Activated T-helper 1 cell treated with Interleukin-2 at 50 U/mL for 16 hours (primary cell): ENCODE measurements at places on chromosomes 1 and 21.

- no peak for DNase-seq
These were observed 215.7 kb upstream of the FGGY start for GRCh38 chr1:59081181-59081580.

- DNase-seq: no peak
These were observed 4.9 kb downstream of the GBP1 start for GRCh38 chr1:89060091-89060490.

DNA sequence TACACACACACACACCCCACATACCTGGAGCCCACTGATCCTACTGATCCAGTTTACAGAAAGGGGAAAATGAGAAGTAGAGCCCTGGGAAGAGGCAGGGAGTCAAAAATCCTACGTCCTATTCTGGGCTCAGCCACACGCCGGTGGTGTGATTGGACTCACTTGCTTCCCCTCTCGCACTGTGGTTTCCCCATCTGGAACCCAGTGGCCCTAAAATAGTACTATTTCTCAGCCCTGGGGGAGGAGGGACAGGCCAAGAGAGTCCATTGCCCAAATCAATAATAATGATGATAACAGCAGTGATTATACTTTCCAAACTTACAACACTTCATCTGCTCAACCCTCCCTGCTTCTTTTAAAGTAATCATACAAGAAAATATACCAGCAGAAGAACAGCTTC lies 2.9 kb upstream of the PIGR start:
- no peak for DNase-seq

DNA sequence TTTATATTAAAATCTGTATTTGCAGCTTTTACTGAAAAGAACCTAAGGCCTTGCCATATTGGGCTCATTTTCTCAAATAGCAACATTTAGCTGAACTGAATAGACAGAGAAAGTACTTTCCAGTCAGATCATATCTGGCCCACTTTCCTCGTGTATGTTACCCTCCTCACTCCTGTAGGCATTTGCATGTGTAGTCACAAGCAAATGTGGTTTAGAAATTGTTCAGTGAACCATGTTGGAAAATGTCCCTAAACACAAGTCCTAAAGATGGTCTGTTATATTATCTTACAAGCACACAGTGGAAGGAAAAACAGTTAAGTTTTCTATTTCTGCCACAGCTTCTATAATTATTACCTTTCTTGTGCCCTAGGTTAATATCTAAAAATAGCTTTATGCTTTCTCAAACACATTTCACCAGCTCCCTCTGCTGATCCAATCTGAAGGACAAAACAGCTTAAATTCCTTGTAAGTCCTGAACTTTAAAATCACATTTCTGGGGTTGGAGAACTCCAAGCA lies 606 bp upstream of the FMO4 start:
- no peak for DNase-seq

DNA sequence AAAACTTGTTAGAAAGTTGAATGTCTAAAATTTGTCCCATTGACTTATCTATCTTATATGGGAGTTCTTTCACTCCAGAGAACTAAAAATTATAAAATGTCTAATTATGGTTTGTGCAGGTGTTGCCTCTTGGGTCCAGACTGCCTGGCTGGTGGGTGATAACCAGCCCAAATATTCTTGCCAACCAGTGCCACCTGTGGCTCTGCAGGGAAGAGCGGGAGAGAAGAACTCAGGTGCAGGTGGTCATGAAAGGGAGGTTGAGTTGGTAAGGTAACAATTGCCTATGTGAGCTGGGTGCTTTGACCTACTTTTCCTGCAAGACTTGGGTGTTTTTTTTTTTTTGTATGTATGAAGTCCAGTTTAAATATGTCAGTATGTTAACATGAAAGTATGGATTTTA lies 10.2 kb downstream of the RPS6KC1 start:
- DNase-seq: no peak

GRCh38 chr1:157894613-157895165 lies 53.1 kb upstream of the CD5L start:
- no peak for DNase-seq

GRCh38 chr1:53104289-53104913 lies 38.0 kb downstream of the SLC1A7 start:
- no peak for DNase-seq

GRCh38 chr1:51517361-51518032 lies 1.6 kb downstream of the EPS15 start:
- DNase-seq: no peak

DNA sequence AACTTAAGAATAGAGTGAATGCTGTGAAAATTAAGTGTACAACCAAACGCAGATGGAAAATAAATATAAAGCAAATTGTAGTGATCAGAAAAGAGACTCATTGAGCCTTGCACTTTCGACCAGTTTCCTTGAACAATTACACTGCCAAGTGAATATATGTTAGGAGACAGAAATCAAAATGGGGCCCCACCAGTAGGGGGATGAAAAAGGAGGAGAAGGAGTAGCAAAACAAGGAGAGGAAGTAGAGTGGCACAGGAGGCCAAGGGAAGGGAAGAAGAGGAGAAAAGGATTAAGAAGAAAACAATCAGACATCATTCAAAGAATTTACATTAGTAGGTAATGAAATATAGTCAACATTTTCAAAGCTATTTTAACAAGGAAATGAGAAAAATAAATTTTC lies 1770.6 kb downstream of the PLA2G4A start:
- DNase-seq: no peak

DNA sequence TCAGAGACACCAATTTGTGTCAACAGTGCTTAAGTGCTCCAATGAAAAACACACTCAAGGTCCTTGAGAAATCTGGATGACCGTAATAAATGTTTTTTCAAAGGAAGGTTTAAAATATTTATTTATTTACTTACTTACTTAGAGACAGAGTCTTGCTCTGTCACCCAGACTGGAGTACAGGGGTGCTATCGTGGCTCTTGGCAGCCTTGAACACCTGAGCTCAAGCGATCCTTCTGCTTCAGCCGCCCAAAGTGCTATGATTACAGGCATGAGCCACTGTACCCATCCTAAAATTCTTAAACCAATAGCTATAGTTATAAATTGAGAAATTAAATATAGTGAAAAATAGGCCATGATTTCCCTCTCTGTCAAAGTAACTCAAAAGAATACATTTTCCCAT lies 17.3 kb upstream of the ERICH3 start:
- no peak for DNase-seq

DNA sequence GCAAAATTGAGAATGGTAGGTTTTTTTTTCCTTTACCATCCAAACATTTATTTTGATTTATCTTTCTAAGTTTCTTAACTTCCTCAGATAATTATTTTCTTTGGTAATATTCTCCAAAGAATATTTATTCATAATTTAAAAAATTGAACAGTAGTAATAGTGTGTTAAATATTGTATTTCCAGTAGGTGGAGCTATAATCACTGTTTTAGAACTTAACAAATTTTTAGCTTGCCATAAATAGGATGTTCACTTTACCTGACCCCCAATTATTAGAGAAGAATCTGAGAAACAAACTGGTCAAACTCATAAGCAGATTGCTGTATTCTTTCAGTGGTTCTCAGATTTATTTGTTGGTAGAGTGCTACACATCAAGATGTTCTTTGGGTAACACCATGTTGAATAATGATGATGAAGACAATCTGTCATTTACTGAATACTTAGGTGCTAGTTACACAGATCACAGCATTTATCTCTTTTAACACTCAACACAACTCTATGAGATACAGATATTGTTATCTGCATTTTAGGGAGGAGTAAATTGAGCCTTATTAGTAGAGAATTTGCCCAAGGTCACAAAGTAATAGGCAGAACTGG lies 82.4 kb upstream of the GPR88 start:
- no peak for DNase-seq

GRCh38 chr1:52190500-52191252 lies 48.8 kb downstream of the ZFYVE9 start:
- no peak for DNase-seq

DNA sequence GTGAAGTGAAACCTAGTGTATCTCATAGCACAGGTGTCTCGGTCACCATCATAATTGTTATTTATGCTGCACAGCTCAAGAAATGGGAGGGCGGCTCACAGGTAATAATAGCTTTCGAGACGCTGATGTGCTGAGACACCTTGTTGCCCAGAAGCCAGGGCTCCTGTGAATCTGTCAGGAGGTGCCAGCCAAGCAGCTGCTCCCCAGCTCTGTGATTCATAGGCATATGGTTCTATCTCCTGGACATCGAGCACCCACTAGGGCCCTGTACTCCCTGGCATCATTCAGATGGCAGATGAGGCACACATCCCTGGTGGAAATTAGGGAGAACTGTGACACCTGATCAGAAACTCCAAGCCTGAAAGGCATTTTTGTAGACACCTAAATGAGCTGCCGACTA lies 53.5 kb downstream of the SYT6 start:
- no peak for DNase-seq

GRCh38 chr1:21258331-21259134 lies 31.7 kb downstream of the ECE1 start:
- no peak for DNase-seq

GRCh38 chr1:109644670-109645069 lies 11.2 kb upstream of the GSTM4 start:
- no peak for DNase-seq

- no peak for DNase-seq
These were observed 123.6 kb downstream of the PEX14 start for GRCh38 chr1:10598389-10598702.

DNA sequence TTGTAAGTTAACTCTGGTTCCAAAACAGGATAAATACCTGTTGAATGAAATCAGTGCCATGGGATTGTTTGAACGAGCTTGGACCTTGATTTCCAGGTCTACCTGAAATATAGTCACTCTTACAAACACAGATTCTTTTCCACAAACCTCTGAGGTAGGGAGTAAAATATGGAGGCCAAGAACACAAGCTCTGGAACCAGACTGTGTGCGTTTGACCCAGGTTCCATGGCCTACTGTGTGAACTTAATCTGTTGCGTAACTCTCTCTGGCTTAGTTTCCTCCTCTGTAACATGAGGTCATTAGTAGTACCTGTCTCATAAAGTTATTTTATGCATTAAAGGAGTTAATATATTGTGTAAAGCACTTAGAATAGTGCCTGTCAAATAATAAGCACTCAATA lies 25.1 kb downstream of the DENND2D start:
- DNase-seq: no peak

DNA sequence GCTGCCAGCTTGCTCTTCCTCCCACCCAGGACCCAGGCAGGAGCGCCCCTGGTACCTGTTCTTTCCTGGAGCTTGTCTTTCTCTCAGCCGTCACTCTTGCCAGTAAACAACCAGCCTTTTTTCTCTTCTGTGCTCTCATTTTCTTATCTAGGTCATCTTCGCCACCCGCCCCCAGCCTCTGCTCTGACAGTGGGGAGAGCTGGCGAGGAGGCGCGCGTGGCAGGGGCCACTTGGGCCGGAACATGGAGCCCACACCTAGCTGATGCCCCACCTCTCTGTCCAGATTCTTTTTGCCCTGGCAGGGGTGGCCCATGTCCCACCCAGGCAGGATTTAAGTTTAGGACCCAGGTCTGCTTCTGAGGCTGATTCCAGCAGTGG lies 32.3 kb downstream of the PROK1 start:
- DNase-seq: no peak

- no peak for DNase-seq
These were observed 698 bp upstream of the UCK2 start for GRCh38 chr1:165826565-165827267.

GRCh38 chr1:209398313-209398991 lies 185.1 kb upstream of the CAMK1G start:
- DNase-seq: no peak

- no peak for DNase-seq
These were observed 17.6 kb downstream of the FAM177B start for GRCh38 chr1:222754366-222755139.

GRCh38 chr1:33099290-33100118 lies 18.6 kb downstream of the AZIN2 start:
- DNase-seq: peak; percentile 49

DNA sequence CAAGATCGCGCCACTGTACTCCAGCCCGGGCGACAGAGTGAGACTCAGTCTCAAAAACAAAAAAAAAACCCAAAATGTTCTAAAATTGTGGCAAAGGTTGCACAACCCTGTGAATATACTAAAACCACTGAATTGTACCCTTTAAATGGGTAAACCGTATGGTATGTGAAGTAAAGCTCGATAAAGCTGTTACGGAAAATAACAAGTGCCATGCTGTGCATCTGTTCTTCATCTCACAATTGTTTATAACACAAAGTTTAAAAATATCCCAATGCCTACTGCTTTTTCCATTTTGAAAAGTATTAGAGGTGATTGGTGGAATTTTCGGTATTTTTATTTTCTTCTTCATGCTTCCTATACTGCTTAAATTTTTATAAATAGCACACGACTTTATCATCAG lies 111.5 kb downstream of the ENAH start:
- no peak for DNase-seq

- DNase-seq: no peak
These were observed 18.9 kb downstream of the ANGPTL7 start for GRCh38 chr1:11207898-11208611.

DNA sequence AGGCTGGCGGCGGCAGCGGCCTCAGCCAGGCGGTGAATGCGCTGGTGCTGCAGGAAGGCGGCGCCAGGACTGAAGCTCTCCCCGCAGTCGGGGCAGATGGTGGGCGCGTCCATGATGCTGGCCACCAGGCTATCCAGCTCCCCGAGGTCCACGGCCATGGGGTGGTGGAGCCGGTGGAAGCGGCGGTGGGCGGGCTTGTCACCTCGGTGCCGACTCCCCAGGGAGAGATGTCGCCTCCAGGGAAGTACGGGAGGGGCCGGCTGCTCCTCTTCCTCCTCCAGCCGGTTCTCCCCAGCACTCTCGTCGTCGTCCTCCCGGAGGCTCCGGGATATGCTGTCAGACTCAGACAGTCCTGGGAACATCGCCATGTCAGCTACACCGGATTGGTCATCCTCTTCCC lies 24.4 kb downstream of the ZNF697 start:
- no peak for DNase-seq

DNA sequence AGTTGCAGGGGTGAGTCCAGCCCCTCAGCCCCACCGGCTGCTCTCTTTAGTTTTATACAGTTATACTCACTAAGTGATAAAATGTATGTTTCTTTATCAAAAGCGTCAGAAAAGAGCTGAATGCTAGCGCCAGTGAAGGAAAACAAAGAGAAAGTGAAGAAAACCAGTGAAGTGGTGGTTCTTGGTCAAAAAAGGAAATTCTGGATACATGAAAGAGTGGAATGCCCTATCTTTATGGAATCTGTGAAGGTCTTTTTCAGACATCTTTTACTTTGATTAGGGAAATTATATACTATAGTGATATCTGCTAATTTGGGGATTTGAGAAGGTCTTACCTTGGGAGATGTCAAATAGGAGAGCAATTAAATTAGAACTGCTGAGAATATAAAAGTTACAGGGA lies 41.3 kb downstream of the GPR3 start:
- DNase-seq: no peak

DNA sequence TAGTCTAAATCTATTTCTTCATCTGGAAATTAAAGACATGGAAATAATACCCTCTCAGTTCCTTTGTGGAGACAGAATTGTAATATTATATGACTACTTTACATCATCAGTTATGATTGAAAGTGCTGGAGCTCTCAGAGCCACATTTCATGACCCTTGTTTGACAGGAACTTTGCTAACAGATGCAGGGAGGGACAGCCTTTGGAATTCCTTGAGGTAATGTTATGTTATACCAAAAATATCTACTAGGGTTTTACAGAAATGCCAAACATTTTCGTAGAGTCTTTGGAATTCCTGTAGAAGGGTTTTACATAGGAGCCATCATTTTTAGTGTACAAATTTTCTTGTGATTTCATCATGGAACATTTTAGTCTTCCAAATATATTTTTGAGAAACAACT lies 57.4 kb upstream of the ADAMTS5 start:
- no peak for DNase-seq
